Left ventricle myocardium superior (tissue), 1 donor: ENCODE measurements at places on chromosomes 11 and 22.

DNA sequence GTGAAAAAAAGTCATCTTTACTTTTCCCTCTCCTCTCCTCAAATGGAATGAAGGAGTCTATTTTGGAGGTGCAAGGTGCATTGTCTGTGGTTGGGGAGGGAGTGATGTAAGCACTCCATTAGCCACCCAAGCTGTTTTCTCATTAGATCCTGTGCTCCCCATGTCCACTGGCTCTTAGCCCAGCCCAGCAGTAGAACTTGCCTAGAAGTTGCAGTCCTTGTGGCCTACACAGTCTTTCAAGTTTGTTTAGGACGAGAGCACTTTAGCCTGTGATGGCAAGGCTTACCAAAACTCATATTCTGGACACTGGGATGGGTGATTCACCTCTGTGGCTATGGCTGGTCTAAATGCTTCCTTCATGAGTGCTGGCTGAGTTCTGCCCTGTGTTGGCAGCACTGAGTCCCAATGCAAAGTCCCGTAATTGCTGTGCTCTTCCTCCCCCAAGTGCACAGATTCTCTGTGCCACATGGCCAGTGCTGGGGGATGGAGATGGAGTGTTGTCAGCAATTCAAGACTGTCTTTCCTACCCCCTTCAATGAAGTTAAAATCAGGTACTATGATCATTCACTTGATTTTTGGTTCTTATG is 15.8 kb downstream of the SLC22A25 start:
- DNase-seq = no peak

- DNase-seq = no peak
Observed at GRCh38 chr11:116261606-116262005, 511.2 kb downstream of the BUD13 start.

DNA sequence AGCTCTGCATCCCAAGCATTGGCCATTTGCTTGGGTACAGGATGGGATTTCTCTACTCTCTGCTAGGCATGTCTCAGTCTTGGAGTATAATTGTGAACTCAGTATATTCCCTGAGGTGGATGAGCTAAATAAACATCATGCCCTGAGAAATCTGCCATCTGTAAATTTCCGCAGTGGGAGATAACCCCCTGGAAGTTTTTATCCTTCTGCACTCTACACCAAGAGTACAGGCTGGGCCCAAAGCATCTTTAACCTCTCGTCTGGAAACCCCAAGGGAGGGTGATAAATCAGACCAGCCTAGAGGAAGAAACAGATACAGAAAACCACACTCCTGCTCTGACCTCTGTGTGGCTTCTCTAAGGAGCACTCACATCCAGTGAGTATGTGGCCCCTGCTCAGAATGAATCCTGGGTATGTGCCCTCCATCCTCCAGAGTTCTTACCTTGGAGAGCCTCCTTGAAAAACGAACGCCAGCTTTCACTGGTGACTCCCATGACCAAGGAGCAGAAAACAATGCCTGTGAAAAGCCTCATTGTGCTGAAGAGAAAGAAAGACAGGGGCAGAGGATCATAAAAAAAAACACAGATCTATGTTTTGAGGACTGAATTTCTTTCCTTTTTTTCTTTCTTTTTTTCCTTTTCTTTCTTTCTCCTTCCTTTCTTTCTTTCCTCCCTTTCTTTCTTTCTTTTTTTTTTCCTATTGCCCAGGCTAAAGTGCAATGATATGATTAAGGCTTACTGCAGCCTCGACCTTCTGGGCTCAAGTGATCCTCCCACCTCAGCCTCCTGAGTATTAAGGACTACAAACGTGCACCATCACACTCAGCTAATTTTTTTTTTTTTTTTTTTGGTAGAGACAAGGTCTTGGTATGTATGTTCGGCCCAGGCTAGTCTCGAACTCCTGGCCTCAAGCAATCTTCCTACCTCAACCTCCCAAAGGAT is 938 bp downstream of the SAA4 start:
- DNase-seq = no peak

- DNase-seq = no peak
Observed at GRCh38 chr22:19728271-19728670, 4.9 kb downstream of the GP1BB start.

DNA sequence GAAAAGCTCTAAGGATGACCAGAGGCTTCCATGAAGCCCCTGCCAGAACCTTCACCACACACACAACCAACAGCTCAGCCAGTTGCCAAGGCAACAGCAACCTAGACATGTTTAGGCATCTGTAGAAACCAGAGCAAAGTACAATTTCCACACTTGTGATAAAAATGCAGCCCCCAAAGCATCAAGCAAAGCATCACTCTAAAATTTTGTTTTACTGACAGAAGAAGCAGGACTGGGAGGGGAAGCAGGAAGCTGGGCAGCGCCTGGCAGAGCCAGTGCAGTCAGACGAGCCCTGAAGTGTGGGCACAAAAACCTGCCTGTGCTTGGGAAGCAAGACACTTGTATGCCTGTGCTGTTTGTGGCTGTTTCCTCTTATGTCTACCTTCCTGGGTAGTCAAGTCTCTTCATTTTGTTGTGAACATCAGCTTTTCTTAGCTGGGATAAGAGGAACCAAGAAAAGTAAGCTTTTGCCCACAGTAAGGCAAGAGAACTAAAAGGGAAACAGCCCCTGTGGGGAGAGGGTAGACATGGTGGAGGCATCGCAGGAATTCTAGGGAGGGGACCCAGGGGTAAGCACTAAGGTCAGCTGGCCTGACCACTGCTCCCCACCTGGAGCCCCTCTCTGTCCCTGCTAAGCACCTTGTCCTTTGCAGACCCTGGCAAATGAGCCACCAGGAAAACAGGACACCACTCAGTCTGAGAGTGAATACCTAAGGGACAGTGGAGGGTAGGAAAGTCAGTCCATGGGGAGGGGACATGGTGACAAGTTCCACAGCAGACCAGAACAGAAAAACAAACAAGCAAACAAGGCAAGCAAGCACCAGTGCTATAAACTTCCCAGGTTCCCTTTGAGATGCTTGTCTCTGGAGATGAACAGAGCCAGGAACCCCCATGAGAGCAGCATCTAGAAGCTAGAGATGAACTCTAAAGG is 13.4 kb downstream of the PACSIN2 start:
- DNase-seq = no peak

GRCh38 chr11:85165819-85166218 is 461.3 kb downstream of the DLG2 start:
- no peak for DNase-seq

DNA sequence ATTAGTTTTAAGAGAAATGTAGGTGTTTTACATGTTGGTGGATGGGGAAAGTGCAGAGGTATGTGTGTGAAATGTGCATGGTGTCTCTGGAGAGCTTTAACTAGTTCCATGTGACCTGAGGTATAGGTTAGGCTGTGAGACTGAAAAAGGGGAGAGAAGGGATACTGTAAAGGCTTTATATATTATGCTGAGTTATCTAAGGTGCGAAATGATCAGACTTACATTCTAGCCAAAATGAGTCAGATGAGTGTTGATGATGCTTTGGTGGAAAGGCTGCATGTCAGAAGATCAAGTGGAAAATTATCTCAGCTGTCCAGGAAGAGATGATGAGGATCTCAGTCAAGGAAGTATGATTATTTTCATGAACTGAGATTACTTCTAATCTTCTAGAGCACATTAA is 15.8 kb downstream of the ACAT1 start:
- DNase-seq = no peak

- DNase-seq = no peak
Observed at GRCh38 chr11:102323542-102324251, 6.4 kb downstream of the BIRC3 start.

- peak; percentile 53 for DNase-seq
Observed at GRCh38 chr22:43628250-43628649, 183.9 kb downstream of the EFCAB6 start.

- no peak for DNase-seq
Observed at GRCh38 chr11:9172389-9172788, 81.0 kb upstream of the SCUBE2 start.

- DNase-seq = peak; percentile 27
Observed at GRCh38 chr22:19892257-19892879, 37.7 kb upstream of the GNB1L start.

- no peak for DNase-seq
Observed at GRCh38 chr11:119763071-119763728, 34.2 kb upstream of the NECTIN1 start.

- no peak for DNase-seq
Observed at GRCh38 chr11:117986981-117987574, 884 bp downstream of the IL10RA start.

- no peak for DNase-seq
Observed at GRCh38 chr11:124922831-124923230, 3.8 kb downstream of the HEPN1 start.

GRCh38 chr11:117879516-117880480 is 3.3 kb upstream of the FXYD6 start:
- DNase-seq = no peak

DNA sequence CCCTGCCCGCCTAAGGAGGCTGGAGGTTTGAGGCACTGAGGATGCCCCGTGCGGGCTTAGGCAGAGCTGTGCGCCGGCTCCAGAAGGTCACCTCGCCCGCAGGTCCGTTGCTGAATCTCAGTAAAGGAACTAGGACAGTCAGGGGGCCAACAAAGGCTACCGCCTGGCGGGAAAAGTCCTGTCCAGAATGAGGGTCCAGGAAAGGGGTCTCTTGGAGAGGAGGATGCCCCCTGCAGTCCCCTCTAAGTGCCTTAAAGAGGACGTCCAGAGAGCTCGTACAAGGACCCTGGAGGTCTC is 548 bp downstream of the PVALB start:
- DNase-seq = no peak

GRCh38 chr22:35212009-35212408 is 45.3 kb upstream of the HMGXB4 start:
- no peak for DNase-seq

DNA sequence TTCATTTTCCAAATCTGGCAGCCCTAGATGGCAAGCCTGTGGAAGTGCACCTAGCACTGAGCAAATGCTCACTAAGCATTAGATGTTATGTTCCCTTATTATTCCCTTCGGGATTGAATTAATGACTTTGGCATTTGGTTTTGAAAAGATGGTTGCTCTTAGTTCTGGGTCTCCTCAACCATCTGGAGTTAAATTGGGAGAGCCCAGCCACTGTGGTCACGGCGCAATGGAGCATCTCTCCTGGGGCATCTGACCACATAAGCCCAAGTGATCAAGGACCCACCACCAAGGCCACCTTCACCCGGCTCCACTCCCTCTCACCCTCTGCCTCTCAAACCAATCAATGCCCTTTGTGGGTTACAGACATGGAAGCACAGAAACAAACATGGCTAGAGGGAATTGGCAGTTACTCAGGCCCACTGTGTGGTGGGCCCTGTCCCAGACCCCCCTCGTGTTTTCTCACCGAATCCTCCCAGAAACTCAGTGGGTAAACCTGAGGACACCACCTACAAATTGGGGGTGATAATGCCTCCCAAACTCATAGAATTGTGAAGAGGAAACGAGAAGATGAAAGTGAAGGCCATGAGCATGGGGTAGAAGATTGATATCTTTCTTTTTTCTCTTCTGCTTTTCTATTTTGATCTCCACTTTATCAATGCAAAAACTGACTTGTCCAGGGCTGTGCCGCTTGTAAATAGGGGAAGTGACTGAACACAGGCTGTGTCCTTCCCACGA is 52.2 kb downstream of the IRAG1 start:
- no peak for DNase-seq

GRCh38 chr22:17990147-17990546 is 34.2 kb downstream of the MICAL3 start:
- no peak for DNase-seq

- DNase-seq = peak; percentile 41
Observed at GRCh38 chr11:3203221-3204043, 15.2 kb downstream of the MRGPRG start.

DNA sequence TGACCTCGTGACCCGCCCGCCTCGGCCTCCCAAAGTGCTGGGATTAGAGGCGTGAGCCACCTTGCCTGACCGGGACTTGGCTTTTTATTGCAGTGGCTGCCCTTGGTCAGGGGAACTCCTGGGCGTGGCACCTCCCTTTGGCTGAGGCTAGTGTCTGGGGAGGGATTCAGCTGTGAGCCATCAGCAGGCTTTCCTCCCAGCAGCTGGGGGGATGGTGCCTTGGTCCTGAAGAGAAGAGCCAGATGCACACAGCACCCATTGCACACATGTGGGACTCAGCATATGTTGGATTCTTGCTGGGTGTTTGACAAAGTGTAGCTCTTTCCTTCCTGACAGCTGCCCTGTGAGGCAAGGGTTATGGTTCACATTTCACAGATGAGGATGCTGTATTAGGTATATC is 8.4 kb downstream of the CYTH4 start:
- DNase-seq = peak; percentile 67

DNA sequence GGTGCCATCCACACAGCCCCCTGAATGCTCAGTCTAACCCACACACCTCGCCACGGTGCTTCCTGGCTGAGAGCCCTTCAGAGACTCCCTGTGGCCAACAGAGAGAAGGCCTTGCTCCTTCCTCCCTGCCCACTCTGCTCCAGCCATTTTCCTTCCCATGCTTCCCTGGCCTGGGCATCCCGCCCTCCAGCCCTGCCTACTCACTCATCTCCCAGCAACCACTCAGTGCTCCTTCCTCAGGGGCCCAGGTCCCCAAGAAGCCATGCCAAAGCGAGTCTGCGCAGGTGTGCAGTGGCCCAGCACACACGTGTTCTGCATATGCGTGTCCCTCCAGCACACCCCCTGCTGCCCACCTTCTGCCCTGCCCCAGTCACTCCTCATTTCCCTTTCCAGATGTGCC is 56.4 kb downstream of the NECTIN1 start:
- DNase-seq = no peak

DNA sequence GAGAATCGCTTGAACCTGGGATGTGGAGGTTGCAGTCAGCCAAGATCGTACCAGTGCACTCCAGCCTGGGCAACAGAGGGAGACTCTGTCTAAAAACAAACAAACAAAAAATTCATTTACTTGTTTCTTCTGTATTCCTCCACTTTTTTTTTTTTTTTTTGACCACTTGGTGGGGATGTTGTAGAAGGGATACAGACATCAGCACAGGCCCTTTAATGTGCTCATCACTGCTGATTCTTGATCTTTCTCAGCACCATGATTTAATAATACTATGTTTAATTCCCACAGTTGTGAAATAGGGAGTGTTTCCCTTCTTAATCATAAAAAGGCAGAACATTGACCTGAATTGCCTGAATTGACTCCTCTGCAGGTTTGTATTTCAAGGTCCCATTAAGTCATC is 4.5 kb downstream of the TTC9C start:
- no peak for DNase-seq

DNA sequence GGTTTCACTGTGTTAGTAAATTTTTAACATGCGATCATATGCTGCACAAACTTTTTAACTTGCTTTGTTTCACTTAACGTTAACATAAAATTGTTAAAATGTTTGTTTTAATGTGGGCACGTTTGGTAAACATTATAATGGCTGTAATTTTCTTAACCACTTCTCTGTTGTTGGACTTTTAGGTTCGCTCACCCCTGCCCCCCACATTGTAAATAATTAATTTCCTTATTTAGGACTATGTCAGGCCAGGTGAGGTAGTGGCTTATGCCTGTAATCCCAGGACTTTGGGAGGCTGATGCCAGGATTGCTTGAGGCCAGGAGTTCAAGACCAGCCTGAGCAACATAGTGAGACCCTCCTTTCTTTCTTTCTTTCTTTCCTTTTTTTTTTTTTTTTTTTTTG is 6.7 kb upstream of the DIXDC1 start:
- no peak for DNase-seq

GRCh38 chr11:18461909-18462308 is 6.3 kb downstream of the LDHAL6A start:
- DNase-seq = no peak
